ENCODE measurements at places on chromosomes 6 and 20. TPM values are rescaled to one million over a fixed set of nuclear protein-coding genes. Genes with fewer than 3 reads are reported as not detected.

The ZNF337 gene
- total RNA-seq = 16.9 TPM

The DAAM2 gene
- total RNA-seq = 0.04 TPM

The PI3 gene
- total RNA-seq = 2.2 TPM

The STMND1 gene
- not detected for total RNA-seq

The GABRR2 gene
- not detected for total RNA-seq

The TINAG gene
- total RNA-seq = not detected

The SRMS gene
- 0.16 TPM for total RNA-seq

Data from A549 treated with Mapracorat at 1 μM for 4 hours (cell line).